Right ventricle myocardium inferior (tissue), 1 donor: ENCODE measurements at places on chromosomes 16 and 17. TPM values are rescaled to one million over a fixed set of nuclear protein-coding genes. Genes with fewer than 3 reads are reported as not detected.

Gene TSPOAP1
- total RNA-seq, result 12.1 TPM

Gene GPR179
- total RNA-seq, result not detected

Gene MEFV
- total RNA-seq, result 1.1 TPM

Gene ELMO3
- total RNA-seq, result 0.89 TPM

Gene MYL4
- total RNA-seq, result 322 TPM

Gene NHLRC4
- 0.57 TPM for total RNA-seq

Gene KRTAP3-2
- not detected for total RNA-seq

Gene SLC46A1
- 7.7 TPM for total RNA-seq

Gene FOXO3B
- 1.2 TPM for total RNA-seq

Gene C16orf92
- total RNA-seq, result not detected

Gene CCL11
- total RNA-seq, result 5.4 TPM

Gene KRTAP1-1
- not detected for total RNA-seq

Gene FOXC2
- 1.4 TPM for total RNA-seq

Gene MRC2
- total RNA-seq, result 33.8 TPM

Gene ARL5C
- total RNA-seq, result not detected

Gene AMFR
- 68.9 TPM for total RNA-seq

Gene CCL5
- total RNA-seq, result 1.7 TPM

Gene KRTAP4-5
- not detected for total RNA-seq

Gene DOC2A
- 0.35 TPM for total RNA-seq

Gene TAOK1
- 45.1 TPM for total RNA-seq

Gene CEMP1
- not detected for total RNA-seq

Gene TEFM
- total RNA-seq, result 15.6 TPM

Gene EVPL
- 0.11 TPM for total RNA-seq

Gene KCTD19
- not detected for total RNA-seq

Gene GPRC5B
- 90.0 TPM for total RNA-seq

Gene TCAP
- 5,286 TPM for total RNA-seq

Gene CDIPT
- total RNA-seq, result 65.8 TPM

Gene CA7
- total RNA-seq, result not detected

Gene HSD17B2
- not detected for total RNA-seq

Gene TMEM235
- not detected for total RNA-seq

Gene PIK3R6
- 0.78 TPM for total RNA-seq

Gene CES3
- 0.78 TPM for total RNA-seq

Gene MYOCD
- total RNA-seq, result 37.6 TPM

Gene P2RX1
- total RNA-seq, result 0.16 TPM

Gene ST6GALNAC2
- total RNA-seq, result 5.7 TPM

Gene HNF1B
- not detected for total RNA-seq

Gene CDH13
- 173 TPM for total RNA-seq

Gene CENPT
- total RNA-seq, result 21.3 TPM

Gene MLST8
- 25.3 TPM for total RNA-seq

Gene CTF1
- 8.7 TPM for total RNA-seq

Gene PLA2G10
- not detected for total RNA-seq

Gene ABR
- 147 TPM for total RNA-seq

Gene KCNJ18
- not detected for total RNA-seq

Gene KRT12
- not detected for total RNA-seq

Gene ABCA6
- total RNA-seq, result 25.7 TPM

Gene KIF19
- 0.16 TPM for total RNA-seq

Gene CDRT15
- not detected for total RNA-seq
